Omental fat pad (tissue), 4 donors: ENCODE measurements at places on chromosomes 4 and X. TPM values are rescaled to one million over a fixed set of nuclear protein-coding genes. Genes with fewer than 3 reads are reported as not detected.

BEX5 gene
- total RNA-seq = 5.8 TPM

SH2D1A gene
- total RNA-seq = 4.9 TPM

MAP3K15 gene
- 0.24 TPM for total RNA-seq

FGD1 gene
- 2.4 TPM for total RNA-seq

ARHGAP36 gene
- total RNA-seq = not detected

DNA sequence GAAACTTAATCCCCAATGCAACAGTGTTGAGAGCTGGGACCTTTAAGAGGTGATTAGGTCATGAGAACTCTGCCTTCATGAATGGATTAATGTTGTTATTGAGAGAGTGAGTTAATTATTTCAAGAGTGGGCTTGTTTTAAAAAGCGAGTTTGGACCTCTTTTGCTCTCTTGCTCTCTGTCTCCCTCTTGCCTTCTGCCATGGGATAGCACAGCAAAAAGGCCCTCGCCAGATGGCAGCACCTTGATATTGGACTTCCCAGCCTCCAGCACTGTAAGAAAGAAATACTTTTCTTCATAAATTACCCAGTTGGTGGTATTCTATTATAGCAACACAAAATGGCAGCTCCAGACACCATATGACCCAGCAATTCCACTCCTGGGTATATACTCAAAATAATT lies 7.0 kb upstream of the ATP6AP2 start:
- no peak for DNase-seq

DNA sequence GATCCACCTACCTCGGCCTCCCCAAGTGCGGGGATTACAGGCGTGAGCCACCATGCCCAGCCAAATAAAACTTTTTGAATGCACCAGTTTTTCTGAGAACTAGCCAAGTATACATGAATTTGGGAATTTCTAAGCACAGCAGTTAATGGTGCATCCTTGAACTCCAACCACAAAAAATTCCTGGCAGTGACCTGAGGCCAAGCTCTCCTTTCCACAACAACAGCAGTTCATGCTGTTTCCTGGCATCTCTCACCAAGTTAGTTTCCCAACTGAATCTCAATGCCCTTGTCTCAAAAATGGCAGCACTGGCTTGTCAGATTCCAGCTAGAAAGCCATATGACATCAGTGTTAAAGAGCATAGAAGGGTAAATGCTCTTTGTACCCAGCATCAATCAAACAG lies 15.9 kb upstream of the XKRX start:
- DNase-seq = no peak

- no peak for DNase-seq
These were observed 26.7 kb upstream of the PLAC1 start for GRCh38 chrX:134684956-134685355.

DNA sequence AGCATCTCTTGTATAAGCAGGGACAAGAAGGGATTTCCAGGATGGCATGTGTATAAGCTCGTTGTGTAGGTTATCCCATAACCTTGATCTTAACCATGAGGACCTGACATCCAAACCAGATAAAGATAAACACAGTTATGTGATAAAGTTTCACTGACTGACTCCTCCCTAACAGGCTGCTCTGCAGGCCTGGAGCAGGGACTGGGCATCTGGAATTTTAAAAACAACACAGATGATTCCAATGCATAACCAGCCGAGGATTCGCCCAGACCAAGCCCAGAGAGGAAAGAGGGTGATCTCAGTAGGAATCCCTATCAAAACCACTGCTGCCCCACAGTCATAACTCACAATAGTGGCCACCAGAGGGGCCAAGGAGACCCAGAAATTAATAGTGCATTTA lies 22.7 kb downstream of the KLF3 start:
- DNase-seq = no peak

DNA sequence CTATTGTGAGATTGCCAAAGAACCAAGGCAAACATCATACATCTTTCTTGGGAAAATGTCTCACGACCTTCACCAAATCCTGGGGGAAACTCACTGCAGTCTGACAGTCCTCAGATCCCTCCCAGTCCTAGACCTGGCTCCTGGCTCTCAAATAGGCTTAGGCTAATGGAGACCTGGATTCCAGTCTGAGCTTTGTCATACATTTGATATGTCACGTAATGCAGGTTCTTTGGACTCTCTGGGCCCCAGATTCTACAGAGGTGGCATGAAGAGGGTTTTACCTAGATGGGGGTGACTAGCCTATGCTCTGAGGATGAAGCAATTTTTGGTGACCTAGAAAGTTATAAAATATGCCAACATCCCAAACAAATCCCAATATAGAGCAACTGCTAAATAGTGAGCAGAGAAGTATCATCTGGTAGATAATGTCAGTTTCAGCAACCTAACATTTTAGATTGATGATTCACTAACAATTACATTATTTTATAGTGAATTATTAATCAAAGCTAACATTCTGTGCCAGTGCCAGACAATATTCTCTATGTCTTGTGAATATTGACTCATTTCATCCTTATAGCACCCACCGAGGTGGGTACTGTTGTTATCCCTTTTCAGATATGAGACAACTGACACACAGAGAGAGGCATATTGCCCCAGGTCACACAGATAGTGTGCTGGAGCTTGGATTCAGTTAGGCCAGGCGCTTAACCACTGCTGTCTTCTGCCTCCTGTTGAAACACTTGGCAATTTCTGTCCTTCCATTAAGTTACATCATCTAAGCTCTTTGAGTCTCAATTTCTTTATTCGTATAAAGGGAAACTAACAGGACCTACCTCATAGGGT lies 195.4 kb upstream of the MAMLD1 start:
- no peak for DNase-seq

DNA sequence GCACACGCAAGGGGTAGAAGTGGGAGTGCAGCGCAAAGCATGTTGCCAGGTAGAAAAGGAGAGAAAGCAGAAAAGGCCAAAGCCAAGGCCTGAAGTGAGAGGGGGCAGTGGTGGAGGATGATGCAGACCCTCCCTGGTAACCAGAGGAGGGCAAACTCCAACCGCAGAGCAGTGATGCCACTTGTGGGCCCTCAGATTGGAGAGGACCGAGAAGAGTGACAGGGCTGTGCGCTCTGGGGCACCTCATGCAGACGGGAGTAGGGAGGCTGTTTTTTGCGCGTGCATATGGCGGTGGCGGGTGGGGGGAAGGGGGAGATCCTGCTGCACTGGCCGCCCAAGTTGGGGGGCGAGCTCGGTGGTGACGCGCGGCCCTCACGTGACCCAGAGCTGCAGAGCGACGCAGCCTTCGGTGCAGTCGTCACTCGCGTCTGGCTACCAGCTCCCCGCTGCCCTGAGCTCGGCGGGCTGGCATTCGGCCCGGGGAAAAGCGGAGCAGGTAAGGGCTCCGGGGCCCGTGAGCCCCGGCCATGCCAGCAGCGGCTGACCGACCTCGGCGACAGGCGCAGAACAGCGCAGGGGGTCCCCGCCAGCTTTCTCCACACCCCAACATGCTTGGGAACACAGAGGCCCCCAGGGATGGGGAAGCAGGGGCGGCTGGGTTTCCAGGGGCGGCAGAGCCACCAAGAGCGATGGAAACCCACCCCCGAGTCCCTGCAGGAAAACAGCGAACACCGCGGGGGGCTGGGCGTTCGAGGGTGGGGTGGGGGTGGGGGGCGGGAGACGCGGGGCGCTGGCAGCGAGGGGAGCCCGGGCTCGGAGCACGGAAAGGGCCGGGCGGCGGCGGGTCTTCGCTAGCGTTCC lies at the start of gene BEX3:
BEX3 (plus strand) TSS at position 421 of the 861 bp plus-strand sequence. CDS start 984 bp downstream, outside the sequence.
- DNase-seq = no peak

- DNase-seq = no peak
These were observed 38.7 kb downstream of the RAI2 start for GRCh38 chrX:17822351-17822750.

DNA sequence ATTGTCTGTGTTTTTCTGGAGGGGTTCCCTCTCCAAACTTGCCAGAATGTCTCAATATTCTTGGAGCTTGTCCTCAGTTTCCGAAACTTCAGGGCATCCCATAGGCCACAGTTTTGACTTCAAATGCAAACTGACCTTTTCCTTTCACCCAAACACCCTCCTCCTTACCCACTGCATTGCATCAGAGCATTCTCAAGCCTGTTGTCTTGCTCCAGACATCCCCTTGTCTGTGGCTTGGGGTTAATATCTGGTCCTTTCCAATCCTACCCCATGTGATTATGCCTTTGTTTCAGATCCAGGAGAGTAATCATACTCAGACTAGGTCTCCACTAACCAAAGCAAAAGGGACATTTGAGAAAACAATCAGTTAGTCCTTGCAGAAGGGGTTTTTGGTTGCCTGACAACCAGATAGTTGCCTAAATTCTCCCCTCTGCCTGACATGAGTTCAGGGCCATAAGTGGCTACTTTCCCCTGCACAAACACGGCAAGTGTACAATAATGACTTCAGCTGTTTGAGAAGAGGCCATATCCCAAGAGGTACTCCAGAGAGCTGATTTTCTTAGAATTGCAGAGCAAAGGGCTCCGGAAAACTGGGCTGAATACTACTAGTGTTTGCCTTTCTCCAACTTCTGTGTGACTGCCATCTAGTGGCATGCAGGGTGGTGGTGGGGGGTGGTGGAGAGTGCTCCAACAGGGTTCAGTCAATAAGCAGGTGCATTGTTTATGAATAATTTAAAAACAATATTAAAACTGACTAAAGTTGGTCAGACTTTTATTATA lies 130.2 kb downstream of the CHRDL1 start:
- no peak for DNase-seq

- DNase-seq = no peak
These were observed 100.3 kb downstream of the SORBS2 start for GRCh38 chr4:185711726-185712125.

- DNase-seq = no peak
These were observed 1181.4 kb upstream of the TENM3 start for GRCh38 chr4:181061787-181062186.

DNA sequence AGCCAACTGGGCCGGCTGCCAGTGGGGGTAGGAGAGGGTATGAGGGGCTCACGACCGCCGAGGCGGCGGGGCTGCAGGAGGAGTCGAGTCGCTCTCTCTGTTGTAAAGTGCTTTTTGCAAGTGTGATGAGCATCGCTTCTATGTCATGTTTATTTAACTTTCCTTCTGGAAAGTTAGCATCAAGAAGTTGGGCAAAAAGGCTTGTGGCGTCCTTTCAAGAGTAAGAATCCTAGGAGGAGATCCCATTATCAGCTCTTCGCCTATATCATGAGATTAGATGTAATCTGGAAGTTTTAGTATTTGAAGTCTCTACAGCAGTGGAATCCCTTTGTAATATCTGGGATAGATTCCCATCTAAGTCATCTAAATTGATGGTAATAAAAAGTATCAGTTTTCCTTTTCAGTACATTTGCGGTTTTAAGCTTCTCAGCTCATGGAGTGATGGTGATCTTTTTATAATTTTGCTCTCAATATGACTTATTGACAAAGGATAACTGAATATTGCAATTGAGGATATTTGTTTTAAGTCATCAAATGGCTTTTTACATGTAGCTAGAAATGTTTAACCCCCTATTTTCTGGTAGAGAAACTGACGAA lies 1.7 kb downstream of the GALNT7 start:
- DNase-seq = no peak

- DNase-seq = no peak
These were observed 530.7 kb downstream of the CENPC start for GRCh38 chr4:67014592-67014991.

GRCh38 chr4:140344101-140344500 lies 29.3 kb upstream of the SCOC start:
- DNase-seq = no peak

DNA sequence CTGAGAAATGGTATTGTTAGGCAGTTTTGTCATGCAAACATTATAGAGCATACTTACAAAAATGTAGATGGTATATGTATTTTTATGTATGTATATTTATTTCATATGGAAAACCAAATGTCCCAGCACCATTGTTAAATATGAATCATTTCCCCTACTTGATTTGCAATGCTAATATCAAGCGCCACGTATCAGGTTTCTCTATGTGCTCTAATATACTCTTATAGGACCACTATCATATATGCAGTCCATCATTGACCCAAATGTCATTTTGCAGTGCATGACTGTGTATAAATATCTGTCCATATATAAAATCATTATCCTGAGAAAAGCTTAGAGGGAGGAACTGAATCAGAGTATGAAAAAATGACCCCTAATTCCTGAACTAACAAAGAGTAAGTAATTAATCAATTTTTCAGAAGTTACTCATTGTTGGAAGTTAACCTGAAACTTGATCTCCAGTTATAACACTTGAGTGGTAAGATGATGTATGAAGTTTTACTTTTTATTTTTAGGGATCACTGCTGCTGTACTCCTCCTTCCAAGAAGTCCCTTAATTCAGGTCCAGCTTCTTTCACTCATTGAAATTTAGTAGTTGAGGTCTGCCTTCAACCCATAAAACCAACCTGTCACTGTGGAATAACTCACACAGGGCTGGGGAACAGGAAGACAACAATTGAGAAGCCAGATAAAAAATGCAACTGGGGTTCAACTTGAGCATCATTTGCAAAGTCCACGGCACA lies 134.8 kb upstream of the LDB2 start:
- no peak for DNase-seq

- no peak for DNase-seq
These were observed 517.3 kb downstream of the TMA16 start for GRCh38 chr4:164011791-164012190.
